Astrocyte (in vitro differentiated cells and primary cell): ENCODE measurements at places on chromosomes 5 and 9. TPM values are rescaled to one million over a fixed set of nuclear protein-coding genes. Genes with fewer than 3 reads are reported as not detected.

DNA sequence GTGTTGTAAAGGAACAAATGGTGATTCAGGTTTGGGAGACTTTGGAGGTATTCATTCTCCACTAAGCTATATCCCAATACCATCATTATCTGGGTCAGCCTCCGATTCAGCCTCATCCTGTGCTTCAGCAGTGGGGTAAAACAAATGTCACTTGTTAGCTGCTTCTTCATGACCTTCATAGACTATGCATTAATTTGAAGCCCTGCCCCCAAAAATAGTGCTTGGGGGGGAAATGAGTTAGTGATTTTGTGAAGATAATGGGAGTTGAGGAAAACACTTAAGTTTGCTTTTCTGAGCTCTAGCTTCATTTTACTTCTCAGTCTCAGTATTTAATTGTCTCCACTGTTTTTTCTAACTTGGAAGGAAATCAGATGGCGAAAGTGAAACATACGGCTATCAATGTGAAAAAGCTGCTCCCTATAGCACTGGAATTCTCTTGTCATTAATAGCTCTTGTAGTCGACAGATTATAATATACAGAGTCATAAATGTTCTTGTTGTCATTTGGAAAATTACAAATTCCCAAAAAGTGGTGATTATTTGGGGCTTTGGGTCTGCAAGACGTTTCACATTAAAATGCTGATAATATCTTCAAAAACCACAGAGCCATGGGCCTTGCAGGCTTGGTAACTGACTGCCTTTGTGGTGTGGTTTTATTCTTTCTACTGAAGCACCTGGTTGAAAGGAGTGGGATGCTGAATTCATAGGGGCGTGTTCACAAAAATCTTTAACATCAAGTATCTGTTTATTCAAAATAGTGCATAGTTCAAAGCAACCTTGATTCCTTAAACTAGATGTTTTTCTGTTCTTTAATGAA, 40.0 kb downstream of the PIK3R1 start:
- no peaks in the 10 kb centered on the region for H3K27me3 ChIP-seq
- no peak for DNase-seq
- no peak overlapping the region for H3K4me3 ChIP-seq
- no peak overlapping the region for H3K27ac ChIP-seq
- H3K4me1 ChIP-seq, result peaks cover 10% of the 10 kb centered on the region

Gene PCDHA13
- total RNA-seq, result 1.2 and 1.7 TPM in 2 replicates

DNA sequence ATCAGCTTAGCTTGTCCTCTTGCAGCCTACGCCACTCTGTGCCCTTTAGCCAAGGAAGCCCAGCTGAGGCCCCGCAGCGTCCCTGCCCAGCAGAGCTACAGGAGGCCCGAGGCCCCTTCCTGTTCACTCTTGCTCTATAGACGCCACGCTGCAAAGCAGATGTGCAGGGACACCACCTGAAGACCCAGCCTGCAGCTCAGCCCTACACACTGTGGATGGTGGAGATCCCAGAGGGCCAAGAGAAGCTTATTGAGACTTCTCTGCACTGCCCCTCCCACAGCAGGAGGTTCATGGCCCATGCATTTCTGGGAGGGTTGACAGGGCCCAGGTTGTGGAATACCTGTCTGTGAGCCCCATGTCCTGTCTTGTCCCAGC, 33.6 kb downstream of the IRF1 start:
- no peak for DNase-seq
- H3K36me3 ChIP-seq, result no peaks in the 10 kb centered on the region
- peaks cover 42% of the 10 kb centered on the region for H3K4me1 ChIP-seq
- no peak overlapping the region for H3K27ac ChIP-seq

- peaks cover 5% of the 10 kb centered on the region for H3K4me1 ChIP-seq
- H3K36me3 ChIP-seq, result no peaks in the 10 kb centered on the region
- H3K27ac ChIP-seq, result no peak overlapping the region
- no peak for DNase-seq
- no peak overlapping the region for H3K4me3 ChIP-seq
Observed at GRCh38 chr5:100757618-100758017, 145.5 kb downstream of the ST8SIA4 start.

- no peak for DNase-seq
- no peaks in the 10 kb centered on the region for H3K27me3 ChIP-seq
- H3K36me3 ChIP-seq, result no peaks in the 10 kb centered on the region
- no peak overlapping the region for H3K27ac ChIP-seq
- no peak overlapping the region for H3K4me3 ChIP-seq
Observed at GRCh38 chr9:137956039-137956438, 78.5 kb downstream of the CACNA1B start.

DNA sequence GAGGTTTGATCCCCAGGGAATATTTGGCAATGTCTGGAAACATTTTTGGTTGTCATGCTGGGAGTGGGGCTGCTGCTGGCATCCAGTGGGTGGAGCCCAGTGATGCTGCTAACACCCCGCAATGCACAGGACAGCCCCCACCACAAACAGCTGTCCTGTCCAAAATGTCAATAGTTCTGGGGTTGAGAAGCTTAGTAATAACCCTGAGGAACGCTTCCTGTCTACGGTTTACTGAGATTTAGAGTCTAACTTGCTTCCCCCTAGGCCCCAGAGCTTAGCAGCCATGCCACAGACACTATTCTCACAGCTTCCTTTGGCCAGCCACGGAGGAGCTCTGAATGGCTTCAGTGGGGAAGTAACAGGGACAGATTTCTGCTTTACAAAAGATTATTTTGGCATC, 66.5 kb downstream of the MSX2 start:
- no peaks in the 10 kb centered on the region for H3K4me1 ChIP-seq
- no peaks in the 10 kb centered on the region for H3K36me3 ChIP-seq
- H3K27ac ChIP-seq, result no peak overlapping the region

- peaks cover 73% of the 10 kb centered on the region for H3K36me3 ChIP-seq
- no peak for DNase-seq
- H3K27me3 ChIP-seq, result no peaks in the 10 kb centered on the region
- H3K4me1 ChIP-seq, result peaks cover 10% of the 10 kb centered on the region
- no peak overlapping the region for H3K4me3 ChIP-seq
Observed at GRCh38 chr5:14331386-14331781, 188.2 kb downstream of the TRIO start.

Gene ALDH1A1
- total RNA-seq, result 1.5 and 2.1 TPM in 2 replicates

Gene PCDHB2
- 44.3 and 50.7 TPM in 2 replicates for total RNA-seq

Gene ADAMTSL2
- 0.52 and 0.58 TPM in 2 replicates for total RNA-seq

GRCh38 chr5:142784401-142784955, 14.3 kb downstream of the ARHGAP26 start:
- H3K4me1 ChIP-seq, result no peaks in the 10 kb centered on the region
- H3K27ac ChIP-seq, result no peak overlapping the region
- no peak overlapping the region for H3K4me3 ChIP-seq
- no peak for DNase-seq
- H3K27me3 ChIP-seq, result no peaks in the 10 kb centered on the region

Gene MRPS2
- 35.8 and 38.6 TPM in 2 replicates for total RNA-seq

DNA sequence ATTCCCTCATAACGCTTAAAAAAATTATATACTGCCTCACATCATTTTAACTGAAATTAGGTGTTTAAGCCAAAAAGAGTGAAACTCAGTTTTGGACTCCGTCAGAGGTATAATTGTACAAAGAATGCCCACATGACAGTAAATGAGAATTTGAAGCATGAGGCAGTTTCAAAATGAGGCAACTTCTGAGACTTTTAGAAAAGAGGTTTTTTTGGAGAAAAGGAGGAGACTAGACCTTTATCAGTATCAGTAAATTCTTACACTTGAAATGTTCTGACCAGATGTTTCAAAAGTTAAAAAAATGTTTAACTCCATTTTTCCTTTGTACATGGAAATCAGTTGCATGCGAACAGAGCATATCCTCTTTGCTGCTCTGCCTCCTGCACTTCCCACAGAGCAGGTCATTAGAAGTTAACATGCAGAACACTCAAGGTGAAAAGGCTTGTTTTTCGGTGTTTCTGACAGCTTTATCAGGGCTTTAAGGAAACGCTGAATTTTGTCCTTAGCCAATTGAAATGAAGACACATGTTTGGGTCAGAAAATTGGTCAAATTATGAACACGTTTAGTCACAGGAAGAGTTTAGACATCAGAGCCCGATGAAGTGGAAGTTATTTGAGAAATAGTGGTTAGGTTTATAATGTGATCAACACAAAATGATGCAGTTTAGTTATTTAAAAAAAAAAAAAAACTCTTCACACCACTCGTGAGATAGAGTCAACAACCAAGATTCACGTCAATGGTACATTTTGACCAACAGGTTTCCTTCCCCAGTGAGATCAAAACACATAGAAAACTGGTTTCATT, 59.5 kb downstream of the PIK3R1 start:
- H3K4me1 ChIP-seq, result peaks cover 14% of the 10 kb centered on the region
- H3K27me3 ChIP-seq, result no peaks in the 10 kb centered on the region
- H3K27ac ChIP-seq, result no peak overlapping the region
- DNase-seq, result no peak
- H3K4me3 ChIP-seq, result no peak overlapping the region
- H3K36me3 ChIP-seq, result peaks cover 2% of the 10 kb centered on the region

Gene MRPS30
- total RNA-seq, result 42.0 and 44.1 TPM in 2 replicates

Gene WDR31
- total RNA-seq, result 1.6 and 2.1 TPM in 2 replicates

GRCh38 chr9:5122116-5122515, 63.3 kb downstream of the INSL6 start:
- no peaks in the 10 kb centered on the region for H3K27me3 ChIP-seq
- peaks cover 14% of the 10 kb centered on the region for H3K36me3 ChIP-seq
- H3K4me1 ChIP-seq, result no peaks in the 10 kb centered on the region

Gene RANBP3L
- total RNA-seq, result 0.46 TPM in 1 of 2 replicates, not detected in the other

Gene GARIN3
- total RNA-seq, result not detected in 2 replicates

DNA sequence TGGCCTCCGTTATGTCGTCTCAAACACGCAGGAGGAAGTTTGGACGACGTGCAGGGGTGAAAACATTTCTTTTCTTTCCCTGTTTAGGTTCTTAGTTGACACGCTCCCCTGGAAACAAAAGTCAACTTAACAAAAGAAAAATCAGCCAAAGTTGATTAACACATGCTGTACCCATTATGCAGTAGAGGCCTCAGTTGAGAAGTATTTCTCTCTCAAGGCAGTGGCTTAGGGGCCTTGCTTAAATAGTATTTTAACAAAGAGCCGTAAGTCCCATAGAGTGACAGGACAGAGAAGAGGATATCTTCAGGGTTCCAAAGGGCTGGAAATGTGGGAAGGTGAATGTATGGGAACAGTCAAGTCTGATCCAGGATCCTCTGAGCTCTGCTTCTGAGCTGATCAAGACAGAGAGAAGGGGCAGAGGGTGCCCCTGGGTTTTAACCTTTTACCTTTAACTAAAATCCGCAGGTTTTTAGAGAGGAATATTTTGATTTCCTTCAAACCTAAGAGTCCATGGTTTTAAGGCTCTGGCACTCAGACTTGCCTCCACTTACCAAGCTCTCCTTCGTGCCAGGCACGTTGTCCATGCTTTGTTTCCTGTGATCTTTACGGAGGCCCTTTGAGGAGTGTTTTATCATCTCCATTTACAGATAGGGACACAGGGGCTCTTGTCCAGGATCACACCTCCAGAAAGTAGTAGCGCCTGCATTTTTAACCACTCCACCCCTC, 629 bp upstream of the CD74 start:
- DNase-seq, result no peak
- H3K4me1 ChIP-seq, result no peaks in the 10 kb centered on the region
- H3K36me3 ChIP-seq, result no peaks in the 10 kb centered on the region

Gene CDH9
- total RNA-seq, result not detected in 2 replicates

Gene PTGS1
- total RNA-seq, result 0.23 and 0.41 TPM in 2 replicates

Gene IQGAP2
- total RNA-seq, result 1.9 and 2.9 TPM in 2 replicates

Gene UGT3A1
- total RNA-seq, result 0.14 TPM in 1 of 2 replicates, not detected in the other

GRCh38 chr5:139381837-139382761, 998 bp downstream of the SLC23A1 start:
- H3K4me3 ChIP-seq, result no peak overlapping the region
- no peak for DNase-seq
- no peaks in the 10 kb centered on the region for H3K27me3 ChIP-seq
- H3K4me1 ChIP-seq, result no peaks in the 10 kb centered on the region

DNA sequence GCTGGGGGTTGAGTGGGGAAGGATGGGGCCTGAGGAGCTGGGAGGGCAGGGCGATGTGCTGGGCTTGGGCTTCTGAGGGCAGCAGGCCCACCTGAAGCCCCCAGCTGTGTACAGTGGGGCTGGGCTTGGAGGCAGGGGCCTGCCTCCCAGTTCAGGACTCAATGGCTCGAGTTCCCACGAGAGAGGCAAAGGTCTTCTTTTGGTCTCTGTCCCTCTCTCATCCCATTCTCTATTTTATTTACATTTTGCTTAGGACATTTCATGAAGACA, 180.6 kb downstream of the MACROH2A1 start:
- peaks cover 4% of the 10 kb centered on the region for H3K27me3 ChIP-seq
- H3K4me3 ChIP-seq, result no peak overlapping the region
- no peaks in the 10 kb centered on the region for H3K4me1 ChIP-seq
- DNase-seq, result no peak
- no peaks in the 10 kb centered on the region for H3K36me3 ChIP-seq

GRCh38 chr5:142597546-142598337, 88.1 kb downstream of the FGF1 start:
- H3K27me3 ChIP-seq, result no peaks in the 10 kb centered on the region
- H3K36me3 ChIP-seq, result no peaks in the 10 kb centered on the region
- H3K4me1 ChIP-seq, result peaks cover 31% of the 10 kb centered on the region
- no peak overlapping the region for H3K4me3 ChIP-seq
- peak; percentile 76 for DNase-seq

Gene SLC4A9
- total RNA-seq, result 0.25 TPM in 1 of 2 replicates, not detected in the other

Gene CTXN3
- total RNA-seq, result not detected in 2 replicates

DNA sequence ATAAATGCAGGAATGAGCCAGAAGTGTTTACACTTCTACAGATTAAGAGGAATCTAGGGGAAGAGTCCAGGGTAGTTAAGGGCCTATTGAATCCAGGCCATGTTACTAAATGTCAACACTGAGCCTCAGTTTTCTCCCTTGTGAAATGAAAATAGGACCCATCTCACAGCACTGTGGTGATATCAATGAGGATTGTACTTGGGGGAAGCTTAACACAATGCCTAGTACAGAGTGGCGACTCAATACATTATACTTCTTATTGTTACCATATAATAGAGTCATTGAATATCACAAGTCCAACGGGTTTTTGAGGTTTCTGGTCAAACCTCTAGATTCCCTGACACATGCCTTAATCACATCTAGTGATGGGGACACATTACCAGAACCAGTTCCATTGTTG, 4.6 kb downstream of the TRUB2 start:
- no peaks in the 10 kb centered on the region for H3K27me3 ChIP-seq
- no peak for DNase-seq
- H3K4me1 ChIP-seq, result peaks cover 14% of the 10 kb centered on the region

Gene REEP2
- 16.0 and 17.2 TPM in 2 replicates for total RNA-seq

DNA sequence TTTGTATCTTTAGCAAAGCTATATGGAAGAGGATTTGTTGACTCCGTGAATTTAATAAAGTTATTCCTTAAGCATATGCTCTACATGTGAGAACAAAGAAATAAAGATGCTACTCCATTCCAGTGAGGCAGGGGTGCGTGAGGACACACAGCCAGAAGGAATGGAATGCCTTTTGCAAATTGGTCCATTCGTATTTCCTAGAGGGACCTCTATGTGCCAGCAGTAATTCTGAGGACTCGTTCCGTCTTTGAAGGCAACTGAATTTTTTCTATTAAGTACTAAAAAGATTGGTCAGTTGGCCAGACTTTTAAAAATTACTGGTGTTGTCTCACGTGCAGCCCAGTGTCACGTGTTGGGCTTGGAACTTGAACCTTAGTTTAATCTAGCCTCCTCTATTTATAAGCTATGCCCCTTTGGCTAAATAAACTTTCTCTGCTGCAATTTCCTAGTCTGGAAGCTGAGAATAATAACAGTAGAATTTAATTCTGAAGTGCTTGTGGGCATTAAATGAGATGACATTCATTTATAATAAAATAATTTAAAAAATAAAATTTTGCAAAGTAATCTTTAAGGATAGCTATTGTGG, 13.9 kb downstream of the RAI14 start:
- H3K27ac ChIP-seq, result peak overlapping the region; percentile 31
- peaks cover 48% of the 10 kb centered on the region for H3K4me1 ChIP-seq
- peaks cover 21% of the 10 kb centered on the region for H3K36me3 ChIP-seq
- no peak for DNase-seq
